ENCODE measurements at places on chromosomes 5 and 9.

GRCh38 chr9:83342006-83342405 is 196.2 kb downstream of the FRMD3 start:
- DNase-seq = no peak

GRCh38 chr5:151680944-151681427 is 5.7 kb downstream of the SPARC start:
- no peak for DNase-seq

- no peak for DNase-seq
Measured at GRCh38 chr9:86387376-86387775, 33.2 kb upstream of the TUT7 start.

DNA sequence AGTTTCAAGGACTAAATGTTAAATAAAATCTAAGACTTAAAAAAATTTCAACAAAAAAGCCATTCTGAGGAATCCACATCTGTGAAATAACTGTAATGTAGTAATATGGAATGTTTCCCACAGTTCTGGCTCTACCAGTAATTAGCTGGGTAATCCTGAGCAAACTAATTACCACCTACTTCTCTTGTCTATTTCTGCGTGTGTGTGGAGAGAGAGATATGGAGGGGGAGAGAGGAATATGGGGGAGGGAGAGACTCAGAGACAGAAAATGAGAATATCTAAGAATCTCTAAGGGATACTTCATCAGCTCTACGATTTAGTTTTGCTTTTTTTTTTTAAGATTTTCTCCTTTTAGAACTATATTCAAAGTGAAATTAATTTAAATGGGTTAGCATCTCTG is 28.0 kb downstream of the TBCA start:
- DNase-seq = no peak

DNA sequence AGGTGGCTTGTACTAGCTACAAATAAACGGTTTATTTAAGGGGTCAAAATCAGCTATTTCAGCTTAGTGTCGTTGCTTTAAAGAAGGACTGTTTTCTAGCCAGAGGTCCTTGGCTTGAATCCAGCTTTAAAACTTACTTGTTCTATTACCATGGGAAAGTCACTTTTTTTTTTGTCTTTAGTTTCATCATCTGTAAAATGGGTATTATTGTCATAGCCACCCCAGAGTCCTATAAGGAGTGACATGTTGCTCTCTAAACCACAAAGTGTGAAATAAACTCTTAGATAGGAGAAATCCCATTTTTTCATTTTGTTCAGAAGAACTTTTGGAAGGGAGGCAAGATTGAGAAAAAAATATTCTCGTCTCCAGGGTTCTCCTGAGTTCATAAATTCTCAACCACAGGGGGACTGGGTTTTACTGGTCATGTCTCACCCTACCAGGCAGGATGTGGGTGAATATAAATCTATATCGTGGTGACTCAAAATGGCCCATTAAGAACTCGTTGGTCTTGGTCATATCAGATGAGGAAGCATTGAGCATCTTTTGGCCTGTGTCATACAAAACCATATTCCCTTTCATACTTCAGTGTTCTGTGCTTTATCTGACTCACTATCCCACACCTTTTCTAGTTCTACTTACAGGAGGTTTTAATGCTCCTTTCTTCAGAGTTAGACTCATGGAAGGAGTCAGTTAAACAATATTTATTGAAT is 202.7 kb upstream of the NR3C1 start:
- no peak for DNase-seq

DNA sequence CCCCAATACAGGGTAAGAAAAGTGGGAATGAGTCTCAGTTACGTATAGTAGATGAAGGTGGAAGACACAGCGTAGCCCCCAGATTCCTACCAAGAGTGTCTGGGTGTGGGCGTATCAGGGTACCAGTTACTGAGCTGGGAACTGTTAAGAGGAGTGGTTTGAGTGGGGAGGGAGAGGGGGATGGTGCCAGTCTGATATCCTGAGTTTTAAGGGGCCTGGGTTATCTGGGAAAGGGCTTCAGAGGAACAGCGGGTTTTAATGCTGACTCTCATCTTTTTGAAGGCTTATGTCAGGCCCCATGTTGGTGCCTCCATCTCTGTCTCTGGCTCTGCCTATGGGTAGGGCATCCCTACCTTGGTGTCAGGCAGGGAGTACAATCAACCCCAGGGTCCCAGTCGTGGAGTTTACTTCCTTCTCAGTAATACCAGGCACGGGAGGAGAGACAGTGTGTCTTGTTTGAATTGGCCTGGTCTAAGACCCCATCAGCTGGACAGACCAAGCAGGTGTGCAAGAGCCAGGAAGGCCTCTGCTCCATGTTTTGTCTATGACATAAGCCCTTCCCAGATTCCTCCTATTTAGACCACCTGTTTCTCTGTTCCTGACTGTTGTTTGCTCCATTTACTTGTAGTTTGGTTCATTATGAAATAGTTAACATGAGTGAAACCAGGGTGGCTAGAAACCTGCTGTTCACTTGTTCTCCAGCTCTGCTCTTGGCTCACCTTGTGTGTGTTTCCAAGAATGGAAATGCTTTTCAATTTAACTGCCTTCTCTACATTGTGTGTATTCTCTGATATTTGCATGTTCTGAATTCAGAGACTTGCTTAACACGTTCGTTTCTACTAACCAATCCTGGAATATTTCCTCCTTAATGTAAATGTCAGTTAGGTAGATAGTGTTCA is 125.6 kb downstream of the DAB2IP start:
- DNase-seq = no peak

- no peak for DNase-seq
Measured at GRCh38 chr9:15426019-15426418, 3.3 kb downstream of the SNAPC3 start.

DNA sequence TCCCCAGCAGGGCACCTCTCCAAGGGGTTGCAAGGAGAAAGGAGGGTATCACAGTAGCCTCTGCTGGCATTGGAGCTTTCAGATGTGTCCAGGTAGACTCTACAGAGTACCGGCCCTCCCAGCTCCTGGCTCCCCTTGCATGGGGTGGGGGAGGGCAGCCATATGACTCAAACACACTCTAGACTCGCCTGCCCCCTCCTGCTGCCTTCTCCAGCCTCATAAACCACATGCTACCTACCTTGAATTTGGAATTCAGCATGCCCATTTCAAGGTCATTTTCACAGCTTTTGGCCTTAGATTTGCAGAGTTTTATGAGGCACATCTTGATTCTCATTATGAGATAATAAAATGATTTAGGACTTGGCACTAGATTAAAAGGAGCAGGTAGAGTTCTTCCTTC is 32.8 kb upstream of the SMIM32 start:
- no peak for DNase-seq

DNA sequence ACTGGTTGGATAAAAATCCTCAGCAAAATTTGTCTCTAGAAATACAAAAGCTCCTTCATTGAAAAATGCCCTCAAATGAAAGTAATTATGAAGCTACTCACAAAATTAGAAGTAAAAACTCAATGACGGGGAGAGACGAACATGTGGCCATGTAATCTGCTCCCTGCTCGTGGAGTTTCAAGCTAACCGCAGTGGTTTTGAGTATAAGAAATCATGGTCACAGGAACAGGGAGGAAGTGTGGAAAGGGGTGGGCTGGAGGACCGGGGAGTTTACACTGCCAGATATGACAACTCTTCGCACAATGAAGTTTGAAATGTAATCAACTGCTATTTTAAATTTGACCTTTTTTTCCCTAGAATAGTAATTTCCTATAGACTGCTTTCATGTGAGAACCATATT is 765.4 kb upstream of the DMAC1 start:
- DNase-seq = no peak

DNA sequence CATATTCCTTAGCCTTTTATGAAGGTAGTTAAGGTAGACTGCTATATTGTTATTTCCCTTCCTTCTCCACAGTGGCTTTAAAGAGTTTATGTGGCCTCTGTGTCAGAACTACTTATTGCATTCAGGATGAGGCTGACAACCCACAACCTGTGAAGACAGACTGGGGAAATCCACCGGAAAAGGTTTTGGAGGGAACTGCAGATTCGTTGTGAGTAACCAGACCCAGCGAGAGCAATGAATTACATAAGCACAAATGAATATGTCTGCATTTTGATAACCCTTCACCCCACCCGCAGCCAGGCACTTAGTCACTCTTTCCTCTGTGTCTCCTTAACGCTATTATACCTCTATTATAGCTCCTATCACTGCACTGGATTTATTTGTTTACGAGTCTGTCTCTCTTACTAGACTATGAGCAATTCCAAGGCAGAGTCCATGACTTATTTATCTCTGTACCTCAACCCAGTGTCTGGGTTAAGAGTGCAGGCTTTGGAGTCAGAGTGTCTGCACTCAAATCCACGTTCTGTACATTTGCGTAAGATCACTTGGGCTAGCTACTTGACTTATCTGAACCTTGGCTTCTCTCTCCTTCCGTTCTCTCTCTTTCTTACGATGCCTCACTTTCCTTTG is 19.2 kb downstream of the KCTD16 start:
- no peak for DNase-seq

DNA sequence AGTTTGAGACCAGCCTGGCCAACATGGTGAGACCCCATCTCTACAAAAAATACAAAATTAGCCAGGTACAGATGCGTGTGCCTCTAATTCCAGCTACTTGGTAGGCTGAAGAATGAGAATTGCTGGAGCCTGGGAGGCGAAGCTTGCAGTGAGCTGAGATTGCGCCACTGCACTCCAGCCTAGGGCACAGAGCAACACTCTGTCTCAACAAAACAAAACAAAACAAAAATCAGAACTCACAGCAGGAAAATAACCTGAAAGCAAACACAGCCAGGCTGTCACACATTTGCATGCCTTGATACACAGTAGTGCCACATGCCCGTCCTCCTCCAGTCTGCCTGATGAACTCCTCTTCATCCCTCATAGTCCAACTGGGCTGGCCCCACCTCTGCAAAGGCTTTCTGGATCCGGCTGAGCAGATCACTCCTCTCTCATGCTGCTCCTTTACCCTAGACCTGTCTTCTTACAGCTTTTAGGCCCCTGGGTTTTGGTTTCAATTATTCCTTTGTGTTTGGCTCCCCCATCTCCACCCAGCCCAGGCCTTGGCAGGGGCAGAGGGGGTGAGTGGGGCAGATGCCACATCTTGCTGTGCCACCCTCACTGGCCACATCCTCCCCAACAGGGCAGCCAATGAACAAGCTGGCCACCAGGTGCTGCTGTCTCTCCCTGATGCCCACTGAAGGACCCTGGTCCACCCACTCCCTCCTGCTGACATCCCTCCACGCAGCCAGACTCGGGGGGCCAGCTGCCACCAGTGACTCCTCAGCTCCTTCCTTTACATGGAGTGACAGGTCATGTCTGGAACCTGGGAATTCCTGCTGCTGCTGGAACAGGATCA is 62.0 kb upstream of the GGTA1 start:
- no peak for DNase-seq

DNA sequence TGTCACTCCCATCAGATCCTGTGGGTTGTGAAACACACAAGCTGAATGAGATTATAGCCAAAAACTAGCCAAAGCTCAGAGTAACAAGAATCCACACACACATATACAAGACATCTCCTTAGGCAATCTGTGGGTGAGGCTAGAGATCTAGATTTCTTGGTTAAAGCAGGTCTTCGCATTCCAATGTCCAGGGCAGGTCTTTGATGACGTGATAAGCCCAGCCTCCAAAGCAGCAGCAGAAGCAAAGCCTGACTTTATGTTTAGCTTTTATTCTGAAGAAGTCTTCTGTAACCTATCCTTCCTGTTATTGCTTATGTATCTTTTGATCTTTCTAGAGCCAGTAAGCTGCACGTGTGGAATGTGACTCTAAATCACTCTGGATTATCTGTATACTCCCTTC is 199.1 kb upstream of the SLC30A5 start:
- DNase-seq = no peak

DNA sequence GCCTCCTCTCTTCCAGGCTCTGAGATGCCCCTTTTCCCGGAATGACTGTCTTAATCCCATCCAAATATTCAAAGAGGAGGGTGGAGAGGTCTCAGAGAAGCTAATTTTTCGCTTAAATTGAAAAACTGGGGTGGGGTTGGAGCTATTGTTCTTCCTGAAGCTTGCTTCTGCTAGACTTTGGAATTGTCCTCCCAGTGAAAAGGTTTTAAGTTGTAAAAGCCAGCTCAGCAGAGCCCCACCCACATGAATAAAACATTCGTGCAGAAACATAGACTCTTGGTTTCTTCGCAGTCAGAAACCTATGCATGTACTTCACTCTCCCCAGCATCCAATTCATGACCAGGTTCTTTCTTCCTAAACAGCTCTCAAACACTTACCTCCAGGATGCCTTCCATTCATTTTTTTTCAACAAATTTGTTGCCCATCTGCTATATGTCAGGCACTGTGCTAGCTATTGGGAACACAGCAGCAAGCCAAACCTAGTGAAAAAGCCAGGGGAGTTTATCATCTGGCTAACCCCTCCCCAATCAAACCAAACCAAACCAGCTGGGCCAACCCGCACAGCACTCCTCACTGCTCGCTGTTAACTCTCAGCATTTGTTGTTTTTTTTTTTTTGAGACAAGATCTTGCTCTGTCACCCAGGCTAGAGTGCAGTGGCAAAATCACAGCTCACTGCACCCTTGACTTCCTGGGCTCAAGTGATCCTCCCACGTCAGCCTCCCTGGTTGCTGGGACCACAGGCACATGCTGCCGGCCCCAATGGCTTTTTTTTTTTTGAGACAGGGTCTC is 37.9 kb upstream of the OCLN start:
- no peak for DNase-seq

- no peak for DNase-seq
Measured at GRCh38 chr5:149829954-149830353, 99.8 kb downstream of the PPARGC1B start.
